ENCODE measurements at places on chromosomes 16 and 17.
A peak's percentile ranks its signal among the peaks of the same experiment; 100 is the strongest.

- no peak for DNase-seq
Measured at GRCh38 chr17:51188271-51188833, 22.1 kb downstream of the NME2 start.

DNA sequence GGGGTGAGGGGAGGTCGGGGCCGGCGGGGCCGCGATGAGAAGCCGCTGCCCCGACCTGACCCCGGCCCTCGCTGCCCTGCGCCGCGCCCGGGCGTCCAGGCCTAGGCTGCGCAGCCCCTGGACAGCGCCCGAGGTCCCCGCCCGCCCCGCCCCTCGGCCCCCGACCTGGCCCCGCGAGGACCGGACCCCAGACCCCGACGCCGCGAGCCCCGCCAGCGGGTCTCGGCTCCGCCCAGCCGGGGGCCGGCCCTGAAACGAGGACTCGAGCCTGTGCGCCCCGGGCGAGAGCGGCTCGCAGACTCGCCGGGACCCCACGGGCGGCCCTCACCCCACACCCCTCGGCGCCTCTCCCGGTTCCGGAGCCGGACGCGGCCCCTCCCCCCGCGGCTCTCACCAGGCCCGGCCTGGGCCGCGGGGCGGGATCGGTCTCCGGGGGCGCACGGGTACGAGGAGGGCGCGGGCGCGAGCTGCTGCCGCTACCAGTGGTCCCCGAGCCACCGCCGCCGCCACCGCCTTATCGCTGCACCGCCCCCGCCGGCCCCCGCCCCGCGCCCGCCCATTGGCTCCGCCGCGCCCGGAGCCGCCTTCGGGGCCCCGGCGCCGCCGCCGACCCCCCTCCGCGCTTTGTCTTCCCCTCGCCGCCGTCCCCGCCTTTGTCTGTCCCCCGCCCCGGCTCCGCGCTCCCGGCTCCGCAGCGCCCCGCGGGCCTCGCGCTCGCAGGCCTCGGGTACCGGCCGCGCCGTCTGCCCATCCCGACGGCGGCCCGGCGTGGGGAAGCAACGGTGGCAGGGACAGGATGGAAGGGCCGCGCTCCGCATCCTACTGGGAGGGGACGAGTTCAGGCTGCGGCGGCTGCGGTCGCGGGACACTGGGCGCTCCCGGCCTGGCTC lies at the start of gene LIMD2:
Gene LIMD2, minus strand, starts transcription at position 488 of the 890 bp plus-strand sequence. CDS start 827 bp downstream, outside the sequence.
- peak; percentile 57 for DNase-seq

- no peak for DNase-seq
Measured at GRCh38 chr17:4693416-4693815, 10.5 kb downstream of the PELP1 start.

- no peak for DNase-seq
Measured at GRCh38 chr17:50979524-50979927, 113.4 kb upstream of the TOB1 start.

GRCh38 chr17:31388770-31389656 lies 2.5 kb upstream of the RAB11FIP4 start:
- peak; percentile 55 for DNase-seq

GRCh38 chr17:63624531-63624880 lies 2.3 kb downstream of the MAP3K3 start:
- no peak for DNase-seq

- no peak for DNase-seq
Measured at GRCh38 chr17:75090871-75091854, 3.4 kb downstream of the SLC16A5 start.

GRCh38 chr16:53745753-53746266 lies 41.9 kb downstream of the FTO start:
- DNase-seq: no peak

- no peak for DNase-seq
Measured at GRCh38 chr17:41015454-41015853, 6.5 kb upstream of the KRTAP3-1 start.

GRCh38 chr16:54208237-54208636 lies 78.3 kb downstream of the IRX3 start:
- no peak for DNase-seq

DNA sequence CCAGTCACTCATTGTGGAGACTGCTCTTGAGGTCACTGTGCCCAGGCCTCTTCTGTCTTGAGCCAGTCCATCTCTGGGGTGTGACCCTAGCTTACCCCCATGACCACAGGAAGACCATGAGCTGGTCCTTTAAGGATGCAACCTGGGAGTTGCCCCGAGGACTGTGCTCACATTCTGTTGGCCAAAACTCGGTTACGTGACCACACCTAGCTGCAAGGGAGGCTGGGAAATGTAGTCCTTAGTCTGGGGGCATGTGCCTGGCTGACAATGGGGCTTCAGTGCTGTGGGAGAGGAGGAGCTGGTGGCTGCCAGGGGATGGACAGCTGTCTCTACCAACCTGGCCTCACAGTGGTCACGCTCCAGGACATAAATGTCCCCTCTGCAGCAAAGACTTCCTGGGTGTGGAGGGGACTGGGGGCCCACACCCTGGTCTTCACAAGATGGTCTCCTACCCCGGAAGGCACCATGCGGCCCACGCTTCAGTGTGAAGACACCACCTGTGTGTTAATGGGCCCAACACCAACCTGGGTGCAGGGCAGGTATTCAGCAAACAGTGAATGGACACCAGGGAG lies 55.4 kb downstream of the JPH3 start:
- no peak for DNase-seq

GRCh38 chr16:3610698-3611145 lies 684 bp downstream of the SLX4 start:
- no peak for DNase-seq

GRCh38 chr16:88691924-88692560 lies 5.7 kb upstream of the SNAI3 start:
- no peak for DNase-seq

- peak; percentile 9 for DNase-seq
Measured at GRCh38 chr16:49183911-49184310, 97.7 kb downstream of the CBLN1 start.

- no peak for DNase-seq
Measured at GRCh38 chr17:57442914-57443571, 186.7 kb downstream of the MSI2 start.

GRCh38 chr16:27722892-27723450 lies 173.0 kb downstream of the KATNIP start:
- no peak for DNase-seq

DNA sequence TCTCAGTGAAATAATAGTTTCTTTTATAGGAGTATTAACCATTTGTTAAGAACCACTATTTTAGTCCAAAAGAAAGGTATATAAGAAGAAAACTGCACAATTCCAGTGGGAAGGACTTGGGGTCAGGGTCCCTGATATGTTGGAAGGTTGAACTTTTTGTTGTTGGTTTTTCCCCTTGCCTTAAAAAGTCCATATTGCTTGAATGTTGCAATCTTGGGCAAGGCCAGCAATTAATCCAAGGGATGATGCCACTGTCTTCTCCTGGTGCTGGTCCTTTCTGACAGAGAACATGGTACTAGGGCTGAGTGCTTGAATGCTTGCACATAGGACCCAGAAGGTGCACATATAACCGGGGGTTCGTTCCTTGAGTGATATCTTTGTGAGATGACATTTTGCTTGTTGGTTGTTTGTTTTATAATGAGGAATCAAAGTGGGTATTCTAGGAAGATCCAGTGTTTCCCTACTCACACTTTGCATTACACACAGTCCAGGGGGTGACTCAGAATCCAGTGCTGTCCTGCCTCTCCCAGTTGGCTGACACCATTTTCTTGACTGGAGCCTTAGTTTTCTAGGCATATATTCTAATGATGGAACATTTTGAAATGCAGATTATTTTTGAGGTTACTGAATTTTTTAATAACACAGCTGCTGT lies 54.9 kb downstream of the SIAH1 start:
- DNase-seq: no peak

GRCh38 chr16:12538667-12539091 lies 265.0 kb downstream of the CPPED1 start:
- no peak for DNase-seq

DNA sequence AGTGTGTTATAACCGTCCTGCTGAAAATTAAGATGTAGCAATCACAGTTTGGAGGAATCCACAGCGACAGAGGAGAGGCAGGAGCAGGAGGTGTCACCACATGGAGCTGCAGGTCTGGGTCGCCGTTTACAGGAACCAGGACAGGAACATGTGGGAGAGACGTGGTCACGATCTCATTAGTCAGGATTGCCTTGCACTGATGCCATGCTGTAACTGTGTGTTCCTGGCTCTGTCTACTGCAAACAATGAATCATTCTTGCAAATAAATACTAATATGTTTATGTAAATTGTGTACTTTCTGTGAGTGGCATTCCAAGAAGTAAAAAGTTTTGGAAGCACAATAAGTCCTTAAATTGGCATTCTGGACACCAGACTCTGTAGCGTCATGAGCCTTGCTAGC lies 271.8 kb downstream of the CPPED1 start:
- DNase-seq: no peak

GRCh38 chr17:72624652-72625051 lies 467.8 kb downstream of the SLC39A11 start:
- DNase-seq: no peak

DNA sequence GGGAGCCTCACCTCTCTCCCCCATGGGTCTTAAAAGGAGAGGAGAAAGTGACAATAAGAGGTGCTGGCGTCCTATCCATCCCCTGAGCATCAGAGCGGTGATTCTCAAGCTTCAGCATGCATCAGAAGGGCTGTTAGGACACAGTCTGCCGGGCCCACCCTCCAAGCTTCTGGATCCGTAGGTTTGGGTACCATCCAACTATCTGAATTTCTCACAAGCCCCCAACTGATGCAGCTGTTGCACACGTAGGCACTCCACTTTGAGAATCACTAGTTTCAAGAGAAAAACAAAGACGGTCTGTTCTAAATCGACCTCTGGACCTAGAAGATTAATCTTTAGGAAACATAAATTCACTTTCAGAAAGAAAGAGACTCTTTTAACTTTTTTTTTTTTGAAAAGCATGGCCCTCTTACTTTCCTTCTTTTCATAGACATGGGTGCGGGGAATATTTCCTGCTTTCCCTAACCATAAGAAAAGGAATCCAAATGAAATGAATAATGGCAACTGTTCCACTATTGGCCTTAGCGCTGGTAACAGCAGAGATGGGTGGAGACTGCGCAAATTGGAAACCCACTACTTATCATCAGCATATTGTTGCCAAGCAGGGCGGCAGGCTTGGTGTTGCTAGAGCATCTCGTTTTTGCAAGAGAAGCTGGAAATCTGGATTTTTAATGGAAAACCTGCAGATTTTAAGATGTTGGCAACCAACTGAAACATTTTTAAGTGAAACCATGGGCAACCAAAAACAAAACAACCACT lies 144.4 kb downstream of the GAS7 start:
- DNase-seq: no peak

DNA sequence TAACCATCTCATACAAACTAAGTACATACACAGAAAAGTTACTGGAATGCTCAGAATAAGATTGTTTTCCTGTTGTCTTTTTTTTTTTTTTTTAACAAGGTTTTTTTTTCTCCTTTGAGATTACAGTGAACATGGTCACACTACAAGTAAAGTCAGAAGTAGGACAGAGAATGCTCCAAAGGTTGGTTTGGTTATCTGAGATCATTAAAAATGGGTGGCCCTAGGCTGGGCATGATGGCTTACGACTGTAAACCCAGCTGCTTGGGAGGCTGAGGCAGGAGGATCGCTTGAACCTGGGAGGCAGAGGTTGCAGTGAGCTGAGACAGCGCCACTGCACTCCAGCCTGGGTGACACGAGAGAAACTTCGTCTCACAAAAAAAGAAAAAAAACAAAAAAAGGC lies 6.9 kb upstream of the ST6GALNAC1 start:
- DNase-seq: no peak

- no peak for DNase-seq
Measured at GRCh38 chr16:70574595-70575271, 51.1 kb downstream of the SF3B3 start.

DNA sequence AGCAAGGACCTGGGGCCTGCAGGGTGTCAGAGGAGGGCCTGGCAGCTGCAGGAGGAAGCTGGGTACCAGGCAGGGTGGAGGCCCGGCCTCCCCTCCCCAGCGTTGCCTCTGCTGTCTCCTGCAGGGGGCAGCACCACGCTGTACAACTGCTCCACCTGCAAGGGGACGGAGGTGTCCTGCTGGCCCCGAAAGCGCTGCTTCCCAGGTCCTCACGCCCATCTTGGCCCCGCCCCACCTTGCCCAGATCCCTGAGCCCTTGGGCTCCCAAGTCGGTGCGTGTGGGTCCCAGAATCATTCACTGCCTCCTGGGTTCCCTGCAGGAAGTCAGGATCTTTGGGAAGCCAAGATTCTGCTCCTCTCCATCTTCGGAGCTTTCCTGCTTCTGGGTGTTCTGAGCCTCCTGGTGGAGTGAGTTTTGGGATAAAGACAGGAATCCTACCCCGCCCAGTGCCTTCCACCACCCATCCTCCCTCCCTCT lies 1.2 kb downstream of the TMEM95 start:
- peak; percentile 75 for DNase-seq

DNA sequence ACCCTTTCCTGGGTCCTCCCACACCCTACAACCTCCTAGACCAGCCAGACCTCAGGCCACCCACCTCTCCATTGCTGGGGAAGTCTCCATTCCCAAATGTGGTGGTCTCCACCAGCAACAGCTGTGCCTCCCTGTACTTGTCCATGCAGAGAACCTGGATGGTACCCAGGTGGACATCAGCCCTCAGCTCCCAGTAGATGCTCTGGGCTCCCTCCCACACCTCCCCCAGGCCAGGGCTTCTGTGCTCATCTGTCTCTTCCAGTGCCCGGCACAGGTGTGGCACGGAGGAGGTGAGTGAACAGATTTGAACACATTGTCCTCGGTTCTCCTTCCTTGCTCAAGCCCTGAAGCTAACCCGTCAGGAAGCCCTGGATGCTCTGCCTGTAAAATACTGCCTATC lies 34.6 kb downstream of the LGALS9 start:
- DNase-seq: no peak

GRCh38 chr16:72621651-72622050 lies 426.3 kb downstream of the ZFHX3 start:
- no peak for DNase-seq

DNA sequence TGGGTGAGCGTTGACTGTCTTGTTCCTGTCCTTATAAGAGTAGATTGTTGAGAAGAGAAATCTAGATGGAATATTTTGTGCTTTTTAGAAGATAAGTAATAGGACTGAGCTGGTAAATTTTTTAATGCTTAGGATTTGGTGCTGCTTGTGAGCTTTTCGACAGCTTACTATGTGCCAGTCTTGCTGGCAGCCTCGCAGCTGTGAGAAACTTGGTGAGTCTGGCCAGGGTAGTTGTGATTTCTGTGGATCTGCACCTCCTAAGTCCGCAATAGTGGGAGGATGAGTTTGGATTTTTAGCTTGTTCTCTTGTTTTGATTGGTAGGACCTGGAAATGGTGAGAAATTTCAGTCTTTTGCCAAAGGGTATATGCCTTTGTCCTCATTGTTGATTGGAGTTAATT lies 3.6 kb downstream of the SOCS7 start:
- no peak for DNase-seq

GRCh38 chr17:16423226-16423872 lies 8.0 kb downstream of the TRPV2 start:
- no peak for DNase-seq

GRCh38 chr16:9607515-9608230 lies 516.2 kb downstream of the HAPSTR1 start:
- no peak for DNase-seq

GRCh38 chr17:10814075-10814474 lies 10.2 kb upstream of the TMEM238L start:
- no peak for DNase-seq

GRCh38 chr16:35911899-35912298 lies 2452.5 kb downstream of the TP53TG3F start:
- no peak for DNase-seq
